HTR-8/SVneo (cell line): ENCODE measurements at places on chromosomes 5 and 9.

- DNase-seq: no peak
These were observed 391.0 kb upstream of the PTPRD start for GRCh38 chr9:11003836-11004235.

DNA sequence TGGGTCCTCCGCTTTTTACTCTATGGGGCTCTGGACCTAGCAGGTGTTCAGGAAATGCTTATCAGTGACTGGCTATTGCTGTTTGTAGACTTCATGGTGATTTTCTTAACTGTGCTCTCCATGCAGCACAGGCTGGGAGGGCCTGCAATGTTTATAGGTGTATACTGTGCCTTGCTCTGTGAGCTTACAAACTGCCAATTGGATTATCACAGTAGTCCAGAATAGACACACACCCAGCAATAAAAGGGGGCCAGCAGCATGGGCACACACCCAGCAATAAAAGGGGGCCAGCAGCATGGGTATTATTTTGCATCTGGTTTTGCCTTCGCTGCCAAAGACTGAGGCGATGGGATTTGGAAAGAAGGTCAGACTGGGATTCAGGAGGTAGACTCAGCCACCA lies 100.0 kb downstream of the CRB2 start:
- no peak for DNase-seq

GRCh38 chr5:17042041-17042440 lies 106.0 kb upstream of the MYO10 start:
- DNase-seq: no peak

GRCh38 chr9:114110180-114110579 lies 11.1 kb upstream of the KIF12 start:
- DNase-seq: peak; percentile 40

- no peak for DNase-seq
These were observed 12.1 kb upstream of the BOD1 start for GRCh38 chr5:173628501-173628900.

DNA sequence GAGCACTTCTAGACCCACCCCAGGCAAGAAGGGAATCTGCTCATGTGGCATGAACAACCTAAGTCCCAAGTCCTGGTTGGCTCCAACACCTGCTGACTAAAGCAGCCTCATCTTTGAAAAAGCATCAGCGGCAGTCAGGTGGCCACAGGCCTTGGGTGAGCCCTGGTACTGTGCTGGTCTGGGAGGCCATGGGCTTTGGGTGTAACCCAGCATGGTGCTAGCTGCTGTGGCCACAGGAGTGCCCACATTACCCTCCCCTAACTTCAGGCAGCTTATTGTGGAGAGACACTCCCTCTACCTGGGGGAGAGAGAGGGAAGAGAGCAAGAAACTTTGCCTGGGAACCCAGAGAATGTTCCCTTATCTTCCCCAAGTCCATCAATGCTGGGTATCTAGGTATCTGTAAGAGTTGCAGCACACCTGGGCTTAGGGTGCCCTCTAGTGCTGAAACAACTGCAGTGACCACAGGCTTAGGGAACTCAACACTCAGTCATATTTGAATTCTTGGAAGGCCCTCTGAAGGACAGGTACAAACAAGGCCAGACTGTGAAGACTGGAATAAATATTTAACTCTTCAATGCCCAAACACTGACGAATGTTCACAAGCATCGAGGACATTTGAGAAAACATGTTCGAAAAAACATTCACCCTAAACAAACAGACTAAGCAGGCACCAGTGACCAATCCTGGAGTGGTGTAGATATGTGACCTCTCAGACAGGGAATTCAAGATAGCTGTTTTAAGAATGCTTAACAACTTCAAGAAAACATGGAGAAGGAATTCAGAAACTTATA lies 69.9 kb upstream of the OR2K2 start:
- DNase-seq: peak; percentile 4

GRCh38 chr5:98630621-98631020 lies 142.8 kb upstream of the RGMB start:
- no peak for DNase-seq

DNA sequence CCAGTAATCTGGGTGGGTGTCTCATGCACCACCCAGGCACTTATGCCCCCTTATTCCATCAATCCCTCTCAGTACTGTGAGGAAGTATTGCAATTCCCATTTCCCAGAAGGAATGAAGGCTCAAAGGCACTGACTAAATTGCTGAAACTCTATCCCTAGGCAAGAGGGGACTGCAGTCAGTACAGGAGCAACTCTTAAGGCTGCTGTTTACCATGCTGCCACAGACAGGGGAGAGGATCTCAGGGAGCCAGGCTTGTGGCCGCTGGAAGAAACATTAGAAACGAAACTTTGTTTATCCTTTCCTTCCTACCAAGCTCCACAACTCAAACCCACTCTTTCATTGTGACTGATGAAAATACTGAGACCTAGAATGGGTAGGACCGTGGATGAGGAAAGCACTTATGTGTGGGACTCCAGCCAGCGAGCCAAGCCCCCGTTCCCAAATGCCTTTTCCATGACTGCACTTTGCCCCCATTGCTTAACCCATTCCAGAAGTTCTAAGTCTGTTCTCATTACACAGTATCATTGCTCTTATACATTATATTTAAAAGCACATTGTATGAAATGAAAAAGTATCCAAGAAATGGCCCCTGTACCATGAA lies 54.3 kb downstream of the TLE1 start:
- DNase-seq: no peak

DNA sequence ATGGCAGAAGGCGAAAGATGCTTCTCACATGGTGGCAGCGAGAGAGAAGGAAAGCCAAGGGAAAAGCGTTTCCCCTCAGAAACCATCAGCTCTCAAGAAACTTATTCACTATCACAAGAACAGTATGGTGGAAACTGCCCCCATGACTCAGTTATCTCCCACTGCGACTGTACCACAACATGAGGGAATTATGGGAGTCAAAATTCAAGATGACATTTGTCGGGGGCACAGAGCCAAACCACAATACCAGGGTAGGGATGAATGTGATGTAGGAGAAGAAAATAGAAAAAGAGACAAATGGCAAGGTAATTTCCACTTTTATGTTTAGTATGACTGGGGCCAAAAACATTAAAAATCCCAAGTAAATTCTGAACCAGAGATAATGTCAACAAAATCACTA lies 216.8 kb downstream of the TRIM36 start:
- no peak for DNase-seq

- no peak for DNase-seq
These were observed 61.8 kb downstream of the ELAVL2 start for GRCh38 chr9:23764219-23764618.

DNA sequence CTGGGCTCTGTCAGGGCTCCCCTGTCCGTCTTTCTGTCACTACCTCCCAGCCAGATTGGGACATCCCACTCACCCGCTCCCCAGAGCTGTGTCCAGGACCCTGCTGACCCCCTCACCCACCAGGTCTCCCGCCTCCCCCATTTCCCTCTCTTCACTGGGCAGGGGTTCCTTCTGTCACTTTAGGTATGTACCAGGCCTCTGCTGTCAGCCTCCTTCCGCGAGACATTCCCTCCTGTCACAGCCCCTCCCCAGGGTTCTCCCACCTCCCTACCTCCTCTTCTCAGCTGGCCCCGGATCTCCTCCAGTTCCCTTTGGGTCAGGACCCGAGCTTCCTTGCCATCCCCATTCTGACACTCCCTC lies 488 bp downstream of the POLR1E start:
- DNase-seq: no peak

DNA sequence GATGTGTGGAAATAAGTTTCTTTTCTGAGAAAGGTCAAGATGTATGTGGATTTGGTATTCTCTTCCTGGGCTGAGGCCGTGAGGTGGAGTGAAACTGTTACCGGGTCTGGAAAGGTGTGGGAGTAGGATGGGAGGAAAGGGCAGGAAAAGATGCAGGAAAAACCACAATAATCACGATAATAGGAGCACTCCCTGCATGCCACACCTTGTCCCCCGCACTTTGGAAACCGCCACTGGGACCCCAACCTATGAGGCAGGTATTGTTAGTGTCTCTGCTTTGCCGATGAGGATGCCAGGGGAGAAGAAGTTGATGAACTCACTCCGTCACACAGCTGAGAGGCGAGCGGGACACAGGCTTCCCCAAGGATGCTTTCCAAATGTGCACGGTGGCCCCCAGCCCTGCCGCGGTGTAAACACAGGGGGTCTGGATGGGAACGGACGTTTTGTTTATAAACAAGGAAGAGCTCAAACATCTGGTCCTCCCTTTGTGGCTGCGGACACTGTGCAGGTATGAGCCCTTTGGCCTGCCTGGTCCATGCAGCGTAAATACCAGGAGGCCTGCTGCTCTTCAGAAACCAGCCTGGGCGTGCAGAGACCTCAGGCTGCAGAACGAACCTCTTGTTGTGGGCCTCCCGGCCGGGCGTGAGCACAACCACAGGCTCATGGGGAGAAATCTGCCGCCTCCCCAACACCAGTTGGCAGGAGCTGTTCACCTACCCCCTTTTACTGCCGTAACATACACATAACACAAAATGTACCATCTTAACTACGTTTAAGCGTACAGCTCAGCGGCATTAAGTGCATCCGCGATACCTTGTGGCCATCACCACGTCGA lies 126.7 kb downstream of the COL23A1 start:
- no peak for DNase-seq
